ENCODE measurements at places on chromosomes 2 and 18.

DNA sequence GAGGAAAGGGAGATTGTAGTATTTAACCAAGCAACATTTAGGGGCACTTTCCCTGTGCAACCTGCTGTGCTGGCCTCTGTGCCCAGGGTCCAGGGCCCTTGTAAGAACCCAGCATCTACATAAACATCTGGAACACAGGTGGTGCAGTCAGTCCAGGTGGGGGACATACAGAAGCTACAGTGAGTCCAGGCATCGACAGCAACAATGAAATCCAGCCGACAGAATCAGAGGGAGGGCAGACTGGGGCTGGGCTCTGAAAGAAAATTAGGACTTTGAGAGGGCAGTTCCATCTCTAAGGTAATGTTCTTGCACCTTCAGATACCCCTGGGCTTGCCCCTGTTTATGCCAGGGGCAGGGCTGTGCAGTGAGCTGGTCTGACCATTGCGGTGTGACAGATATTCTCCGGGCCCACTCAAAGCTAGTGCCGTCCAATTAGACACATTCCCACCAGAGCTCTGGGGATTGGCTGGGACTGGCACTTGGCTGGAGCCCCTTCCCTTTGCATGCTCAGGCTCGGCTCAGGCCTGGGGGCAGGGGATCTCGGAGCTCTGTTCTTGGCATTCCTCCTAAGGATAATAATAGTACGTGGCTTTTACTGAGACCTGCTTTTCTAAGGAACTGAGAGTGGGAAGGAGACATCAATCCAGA is 5.4 kb downstream of the LBH start:
- DNase-seq, result no peak

DNA sequence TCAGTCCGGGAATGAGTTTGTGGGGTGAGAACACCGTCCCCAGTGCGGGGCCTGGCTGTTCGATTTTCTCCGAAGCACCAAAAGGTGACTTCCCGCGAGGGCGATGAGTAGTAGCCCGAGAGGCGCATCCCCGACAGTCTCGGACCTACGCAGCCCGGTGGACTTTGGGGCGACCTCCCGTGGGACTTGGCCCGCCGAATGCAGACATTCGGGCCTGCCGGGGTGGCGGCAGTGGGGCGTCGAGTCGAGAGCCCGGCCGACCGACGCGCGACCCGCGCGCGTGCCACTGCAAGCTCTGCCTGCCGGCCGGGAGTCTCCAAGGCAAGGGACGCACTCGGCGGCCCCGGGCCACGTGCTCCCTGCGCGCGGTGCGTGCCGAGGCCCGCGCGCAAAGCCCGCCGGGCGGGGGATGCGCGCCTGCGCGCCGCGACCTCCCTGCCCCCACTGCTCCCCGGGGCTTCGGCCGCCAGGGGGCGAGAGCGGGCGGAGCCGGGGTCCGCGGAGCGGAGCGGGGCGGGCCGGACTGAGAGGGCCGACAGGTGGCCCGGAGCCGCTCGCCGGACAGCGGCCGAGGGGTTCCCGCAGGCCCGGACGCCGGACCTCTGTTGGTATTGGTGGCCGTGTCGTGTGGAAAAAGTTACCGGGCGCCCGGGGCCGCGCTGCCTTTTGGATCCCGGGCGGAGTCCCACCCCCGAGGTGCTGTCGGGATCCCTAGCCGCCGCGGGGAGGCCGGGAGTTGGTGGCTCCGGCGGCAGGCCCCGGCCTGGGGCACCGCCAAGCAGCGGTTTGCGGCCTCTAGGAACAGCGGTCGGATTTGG is 1.9 kb downstream of the PTMA start:
- DNase-seq, result peak; percentile 76

GRCh38 chr2:36878429-36878828 is 87.9 kb downstream of the STRN start:
- DNase-seq, result no peak

- DNase-seq, result no peak
Measured at GRCh38 chr2:181778621-181779201, 98.4 kb upstream of the NEUROD1 start.

- DNase-seq, result no peak
Measured at GRCh38 chr2:196597531-196597930, 42.0 kb upstream of the CCDC150 start.

GRCh38 chr2:64888591-64889309 is 100.4 kb upstream of the SLC1A4 start:
- DNase-seq, result no peak

GRCh38 chr18:11851806-11852337 is 659 bp downstream of the CHMP1B start:
- DNase-seq, result no peak

- DNase-seq, result no peak
Measured at GRCh38 chr2:128560718-128561117, 242.1 kb upstream of the HS6ST1 start.

GRCh38 chr2:42176992-42177738 is 8.0 kb downstream of the EML4 start:
- DNase-seq, result no peak

- DNase-seq, result no peak
Measured at GRCh38 chr2:238334885-238335284, 14.6 kb downstream of the TRAF3IP1 start.

DNA sequence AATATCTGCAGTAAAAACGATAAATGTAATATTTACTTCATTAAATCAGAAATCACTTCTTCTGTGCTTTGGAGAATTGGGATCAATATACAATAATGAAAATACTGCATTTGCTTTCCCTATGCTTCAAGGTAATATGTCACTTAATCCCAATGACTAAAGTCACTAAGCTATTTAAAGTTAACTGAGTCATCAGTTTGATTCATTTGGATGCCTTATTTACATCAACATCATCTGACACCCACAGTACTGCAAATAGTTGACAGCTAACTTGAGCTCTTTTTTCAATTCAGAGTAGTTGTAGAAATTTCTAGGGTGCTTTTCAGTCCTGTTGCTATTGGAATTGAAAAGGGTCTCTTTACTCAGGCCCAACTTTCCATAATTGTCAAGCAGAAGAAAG is 776.9 kb upstream of the FSHR start:
- no peak for DNase-seq

DNA sequence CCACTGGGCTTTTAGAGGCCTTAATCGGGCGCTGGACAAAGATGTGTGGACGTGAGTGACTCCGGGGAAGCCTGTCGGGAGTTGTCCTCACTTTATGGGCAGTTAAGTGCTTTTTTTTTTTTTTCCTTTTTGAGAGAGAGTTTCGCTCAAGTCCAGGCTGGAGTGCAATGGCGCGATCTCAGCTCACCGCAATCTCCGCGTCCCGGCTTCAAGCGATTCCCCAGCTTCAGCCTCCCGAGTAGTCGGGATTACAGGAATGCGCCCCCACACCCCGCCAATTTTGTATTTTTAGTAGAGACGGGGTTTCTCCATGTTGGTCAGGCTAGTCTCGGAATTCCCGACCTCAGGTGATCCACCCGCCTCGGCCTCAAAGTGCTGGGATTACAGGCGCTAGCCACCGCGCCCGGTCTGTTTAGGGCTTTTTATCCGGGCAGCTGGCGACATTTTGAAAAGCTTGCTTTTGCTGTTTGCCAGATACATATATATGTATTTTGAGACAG is 1.5 kb downstream of the MSH6 start:
- DNase-seq, result no peak

GRCh38 chr18:79577451-79578395 is 101.9 kb upstream of the CTDP1 start:
- DNase-seq, result no peak

GRCh38 chr2:50612306-50612705 is 419.6 kb downstream of the NRXN1 start:
- DNase-seq, result no peak

- peak; percentile 16 for DNase-seq
Measured at GRCh38 chr18:64097497-64097896, 51.4 kb downstream of the LINC00305 start.

GRCh38 chr2:15181092-15181745 is 379.9 kb downstream of the NBAS start:
- DNase-seq, result no peak

DNA sequence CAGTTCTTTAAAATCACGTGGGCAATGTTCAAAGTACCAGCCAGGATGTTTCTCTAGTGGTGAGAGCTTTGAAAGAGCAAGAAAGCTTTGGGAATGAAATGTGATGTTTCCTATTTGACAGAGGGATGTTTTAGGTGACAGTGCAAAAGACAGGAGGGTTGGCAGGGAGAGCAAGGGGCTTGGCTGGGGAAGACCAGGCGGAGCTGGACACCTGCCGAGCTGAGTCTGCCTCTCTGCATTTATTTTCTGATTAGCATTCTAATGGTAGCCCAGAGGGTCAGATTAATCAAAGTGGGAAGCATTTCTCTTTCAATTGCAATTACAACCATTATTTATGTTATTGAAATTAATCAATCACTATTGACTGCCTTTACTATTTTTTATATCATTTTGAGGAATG is 145.4 kb upstream of the RAB12 start:
- DNase-seq, result no peak

DNA sequence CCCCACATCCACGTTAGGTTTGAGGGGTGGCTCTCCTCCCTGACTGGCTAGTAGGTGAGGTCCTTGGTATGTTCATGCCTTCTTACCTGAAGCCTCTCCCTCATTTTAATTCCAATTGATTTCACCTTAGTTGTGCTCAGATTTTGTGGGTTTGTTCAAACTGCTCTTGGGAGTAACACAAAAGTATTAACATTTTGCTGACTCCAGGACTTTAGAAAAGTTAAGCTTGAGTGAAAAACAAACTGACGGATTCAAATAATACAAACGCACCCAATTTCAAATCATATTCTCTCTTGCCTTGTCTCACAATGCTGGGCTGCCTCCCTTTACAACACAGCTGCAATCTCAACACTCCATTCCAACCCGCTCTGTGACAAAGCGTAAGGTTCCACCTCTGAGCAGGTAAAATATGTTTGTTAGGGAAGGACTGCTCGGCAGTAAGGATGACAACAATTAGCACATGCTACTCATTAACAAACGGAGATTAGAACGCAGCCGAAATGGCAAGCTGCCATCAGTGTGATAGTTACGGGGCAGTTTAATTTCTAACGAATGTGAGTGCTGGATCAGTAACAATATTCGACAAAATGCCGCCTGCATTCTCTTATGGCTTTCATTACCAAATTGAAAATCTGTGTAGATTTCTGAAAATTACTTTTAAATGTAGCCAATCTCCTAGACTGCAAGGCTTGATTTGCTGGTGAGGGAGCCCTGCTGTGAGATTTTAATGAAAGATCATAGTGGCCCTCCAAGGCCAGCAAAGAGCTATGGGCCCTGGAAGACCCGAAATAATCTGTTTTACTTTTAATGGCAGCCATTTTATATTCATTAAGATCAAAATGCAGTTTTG is 730.6 kb upstream of the FANCL start:
- DNase-seq, result no peak

DNA sequence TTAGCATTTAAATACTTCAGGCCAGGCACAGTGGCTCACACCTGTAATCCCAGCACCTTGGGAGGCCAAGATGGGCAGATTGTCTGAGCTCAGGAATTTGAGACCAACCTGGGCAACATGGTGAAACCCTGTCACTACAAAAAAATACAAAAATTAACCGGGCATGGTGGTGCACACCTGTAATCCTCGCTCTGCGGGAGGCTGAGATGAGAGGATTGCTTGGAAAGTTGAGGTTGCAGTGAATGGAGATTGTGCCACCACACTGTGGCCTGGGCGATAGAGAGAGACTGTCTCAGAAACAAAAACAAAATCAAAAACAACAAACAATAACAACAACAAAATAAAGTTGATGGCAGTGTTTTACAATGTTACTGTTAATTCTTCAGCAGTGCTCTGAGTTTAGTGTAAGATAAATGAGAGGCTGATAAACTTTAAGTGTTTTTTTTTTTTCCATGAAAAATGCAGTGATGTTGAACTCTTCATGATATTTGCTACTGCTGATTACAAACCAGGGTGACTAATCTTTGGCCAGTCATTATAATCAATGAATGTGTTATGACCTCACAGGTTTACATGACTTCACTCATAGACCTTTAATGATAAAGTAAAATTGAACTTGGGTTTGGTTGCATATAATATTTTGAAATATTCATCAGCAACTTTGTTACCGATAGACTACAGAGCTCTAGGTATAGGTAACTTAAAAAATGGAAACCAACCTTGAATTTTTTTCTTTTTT is 2.5 kb downstream of the ITGAV start:
- DNase-seq, result no peak

DNA sequence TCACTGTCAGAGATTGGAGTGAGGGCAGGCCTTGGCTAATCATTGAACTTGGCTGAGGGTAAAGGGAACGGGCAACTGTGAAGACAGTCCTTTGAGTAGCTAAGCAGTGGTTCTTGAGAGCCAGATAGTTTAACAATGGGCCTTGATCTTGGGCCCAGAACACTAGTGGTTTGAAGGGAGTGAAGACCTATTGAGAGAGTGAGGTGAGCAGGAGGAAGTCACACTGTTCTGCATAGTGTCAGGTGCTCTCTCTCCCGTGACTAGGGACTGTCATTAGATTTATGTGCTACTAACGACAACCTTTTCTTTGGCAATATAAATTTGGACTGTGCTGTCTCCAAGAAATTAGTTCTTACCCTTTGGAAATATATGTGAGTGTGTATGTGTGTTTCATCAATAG is 44.6 kb upstream of the ALMS1 start:
- DNase-seq, result no peak

DNA sequence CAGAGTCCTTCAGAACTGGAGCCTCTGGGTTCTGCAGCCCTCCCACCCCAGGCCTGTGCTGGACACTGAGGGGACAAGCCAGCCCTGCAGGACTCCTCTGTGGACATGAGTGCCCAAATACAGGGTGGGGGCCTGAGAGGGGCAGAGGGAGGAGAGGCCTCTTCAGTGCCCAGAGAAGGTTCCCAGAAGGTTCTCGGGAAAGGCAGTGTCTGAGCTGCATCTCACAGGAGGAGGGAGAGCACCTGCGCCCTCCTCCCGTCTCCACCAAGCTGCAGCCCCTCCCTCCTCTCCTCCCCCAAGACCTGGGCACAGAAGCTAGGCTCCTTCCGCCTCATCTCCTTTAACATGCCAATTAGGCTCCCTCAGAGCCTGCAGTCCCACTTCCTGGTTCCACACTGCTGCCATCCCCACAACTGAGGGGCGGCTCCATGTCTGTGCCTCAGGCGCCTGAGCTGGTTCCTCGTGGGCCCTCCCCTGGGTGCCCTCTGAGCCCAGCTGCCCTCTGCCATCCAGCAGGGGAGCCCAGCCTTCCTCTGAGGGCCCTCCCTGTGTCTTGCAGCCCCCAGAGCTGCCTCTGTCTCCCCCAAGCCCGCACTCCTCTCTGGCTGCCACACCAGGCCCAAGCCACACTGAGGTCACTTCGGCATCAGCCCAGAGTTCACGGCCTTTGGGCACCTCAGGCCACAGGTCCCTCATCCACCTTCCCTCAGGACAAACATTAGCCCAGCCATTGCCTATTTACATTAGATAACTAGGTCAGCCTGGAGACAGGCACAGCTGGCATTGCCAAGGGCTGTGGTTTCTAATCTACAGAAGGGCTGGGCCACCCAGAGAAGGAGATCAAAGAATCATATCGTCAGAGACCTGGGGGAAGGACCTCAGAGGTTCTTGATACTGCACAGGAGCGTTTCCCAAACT is 28.9 kb downstream of the KCNK3 start:
- DNase-seq, result no peak
